CD8-positive, alpha-beta T cell (primary cell): ENCODE measurements at places on chromosomes 4 and X. TPM values are rescaled to one million over a fixed set of nuclear protein-coding genes. Genes with fewer than 3 reads are reported as not detected.

Gene UPF3B
- 8.4 TPM for total RNA-seq

Gene NUP62CL
- total RNA-seq = 0.75 TPM

Gene DMRTC1
- 0.71 TPM for total RNA-seq

Gene APOO
- 8.2 TPM for total RNA-seq

Gene PNMA3
- 2.3 TPM for total RNA-seq
